Retina (tissue), 1 donor: ENCODE measurements at places on chromosomes 12 and 14.

DNA sequence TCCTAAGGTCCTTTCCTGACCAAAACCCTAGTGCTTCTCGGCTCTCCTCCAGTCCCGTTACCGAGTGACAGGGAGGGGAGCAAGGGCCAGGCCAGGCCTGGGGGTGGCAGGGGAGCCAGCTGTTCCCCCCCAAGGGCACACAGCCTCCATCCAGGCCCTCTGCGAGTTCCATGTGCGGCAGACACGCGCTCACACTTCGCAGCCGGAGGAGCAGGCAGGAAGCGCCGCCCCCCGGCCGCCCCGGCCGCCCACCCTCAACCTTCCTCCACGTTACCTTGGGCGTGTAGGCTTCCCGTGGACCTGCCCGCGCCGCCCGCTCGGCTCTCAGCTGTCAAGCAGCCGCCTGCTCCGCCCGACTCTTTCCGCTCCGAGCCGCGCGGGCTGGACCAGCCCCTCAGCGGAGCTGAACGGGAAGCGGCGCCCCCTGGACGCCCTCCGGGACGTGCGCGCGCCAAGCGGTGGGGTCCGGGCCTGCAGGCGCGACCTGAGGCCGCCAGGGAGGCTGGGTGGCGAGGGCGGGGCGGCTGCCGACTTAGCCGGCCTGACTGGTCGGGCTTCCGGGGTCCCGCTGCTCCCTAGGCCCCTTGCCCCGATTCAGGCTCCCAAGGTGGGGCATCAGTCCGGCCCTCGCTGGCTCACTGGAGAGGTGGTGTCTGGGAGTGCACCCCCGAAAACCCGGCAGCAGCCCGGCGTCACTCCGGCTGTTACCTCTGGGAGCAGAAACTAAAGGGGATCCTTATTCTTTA, at the start of gene CRACR2A:
CRACR2A (minus strand) TSS at position 369 of the 746 bp plus-strand sequence. CDS start 56,110 bp downstream, outside the sequence.
- peak; percentile 84 for DNase-seq

DNA sequence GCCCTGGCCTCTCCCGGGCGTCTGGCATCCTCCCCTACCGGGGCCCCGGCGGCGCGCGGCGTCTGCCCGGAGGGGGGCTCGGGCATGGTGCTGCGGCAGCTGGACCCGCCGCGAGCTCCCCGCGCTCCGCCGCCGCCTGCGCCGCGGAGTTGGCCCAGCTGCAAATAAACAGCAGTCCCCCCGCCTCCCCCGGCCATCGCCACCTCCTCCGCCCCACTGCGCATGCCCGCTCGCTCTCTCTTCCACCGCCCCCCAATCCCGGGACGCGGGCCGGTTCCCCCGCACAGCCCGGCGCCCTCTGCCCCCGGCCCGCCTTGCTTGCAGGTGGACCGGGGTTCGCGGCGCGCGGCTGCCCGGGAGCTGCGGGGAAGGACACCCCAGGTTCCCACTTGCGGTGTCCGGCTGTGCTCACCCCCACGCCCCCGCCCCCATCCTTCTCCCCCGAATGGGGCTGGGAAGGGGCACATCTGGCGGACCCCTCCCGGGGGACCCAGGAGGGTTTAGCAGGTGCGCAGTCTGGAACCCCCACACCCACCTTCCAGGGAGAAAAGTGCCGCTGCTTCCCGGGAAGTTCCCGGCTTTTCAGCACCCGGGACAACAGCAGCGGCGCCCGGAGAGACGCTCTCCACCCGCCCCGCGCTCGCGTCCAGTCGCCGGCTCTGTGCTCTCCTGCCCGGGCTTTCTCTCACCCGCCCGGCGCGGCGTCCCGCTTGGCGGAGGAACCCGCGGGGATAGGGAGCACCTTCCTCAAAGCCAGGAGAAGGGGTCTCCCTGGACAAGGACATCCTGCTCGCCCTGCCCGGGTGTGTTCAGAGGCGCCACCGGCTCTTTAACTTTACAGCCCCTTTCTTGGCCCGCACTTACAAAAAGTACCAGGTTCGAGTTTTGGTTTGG, at the start of gene TMTC1:
TMTC1 (minus strand) TSS at position 170 of the 894 bp plus-strand sequence. CDS start 191 bp downstream, outside the sequence.
- peak; percentile 79 for DNase-seq

DNA sequence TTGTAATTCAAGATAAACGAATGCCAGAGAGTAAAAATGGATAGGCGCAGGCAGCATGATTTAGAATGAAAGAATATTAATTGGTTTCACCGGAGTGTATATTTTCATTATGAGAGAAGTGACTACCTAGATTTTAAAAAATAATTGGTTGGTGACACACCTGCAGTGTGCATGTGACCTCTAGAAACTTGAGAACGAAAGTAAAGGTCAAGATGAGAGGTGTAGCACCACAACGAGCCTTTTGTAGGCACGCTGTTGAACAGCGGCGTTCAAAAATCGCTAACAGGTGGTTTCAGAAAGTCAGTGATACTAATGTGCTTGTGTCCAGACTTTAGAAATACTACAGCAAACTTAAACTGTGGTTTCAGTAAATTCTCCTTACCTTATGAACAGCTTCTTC, 123.8 kb downstream of the NPAS3 start:
- DNase-seq: no peak

DNA sequence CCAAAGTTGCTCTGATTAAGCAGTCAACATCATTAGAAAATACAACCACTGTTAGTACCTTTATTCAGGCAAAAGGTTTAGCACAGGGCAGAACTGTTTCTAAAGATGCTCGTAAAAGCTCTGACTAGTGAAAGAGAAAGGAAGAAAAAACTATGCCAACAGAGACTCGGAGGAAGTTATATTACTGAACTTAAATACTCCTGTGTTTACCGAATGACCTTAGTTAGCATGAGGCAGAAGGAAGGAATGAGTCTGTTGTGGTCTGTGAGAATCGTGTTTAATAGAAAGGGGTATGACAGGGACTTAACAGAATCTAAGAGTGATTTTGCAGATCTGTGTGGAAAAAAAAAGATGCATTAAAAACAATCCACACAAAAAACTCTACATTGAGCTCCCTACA, 84.1 kb upstream of the OVCH1 start:
- DNase-seq: no peak

DNA sequence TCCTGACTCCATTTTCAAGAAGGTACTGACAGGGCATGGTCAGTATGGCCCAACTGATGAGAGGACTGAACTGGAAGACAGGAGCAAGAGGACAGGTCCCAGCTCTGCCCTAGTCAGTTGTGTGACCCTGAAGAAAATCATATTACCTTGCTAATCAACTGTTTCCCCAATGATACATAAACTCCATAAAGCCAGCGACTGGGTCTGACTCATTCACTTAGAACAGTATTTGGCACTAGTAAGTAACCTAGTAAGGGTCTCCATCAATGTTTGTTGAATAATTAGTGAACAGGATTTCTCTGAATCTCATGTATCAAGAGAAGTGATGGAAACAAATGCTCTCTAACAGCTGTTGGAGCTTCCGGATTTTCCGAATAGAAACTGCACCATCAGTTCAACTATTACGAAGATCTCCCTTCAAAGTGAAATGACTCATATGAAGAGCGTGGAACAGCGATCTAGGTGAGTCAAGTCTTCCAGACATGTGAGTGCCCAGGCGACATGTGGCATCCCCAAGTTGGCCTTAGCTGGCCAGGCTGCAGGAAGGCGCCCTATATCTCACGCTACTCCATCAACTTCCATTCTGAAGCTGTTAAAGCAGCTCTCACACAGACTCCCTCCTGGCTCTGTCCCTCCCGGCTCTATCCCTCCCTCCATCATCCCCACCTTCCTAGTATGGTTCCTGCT, 94.5 kb downstream of the TTC7B start:
- no peak for DNase-seq

DNA sequence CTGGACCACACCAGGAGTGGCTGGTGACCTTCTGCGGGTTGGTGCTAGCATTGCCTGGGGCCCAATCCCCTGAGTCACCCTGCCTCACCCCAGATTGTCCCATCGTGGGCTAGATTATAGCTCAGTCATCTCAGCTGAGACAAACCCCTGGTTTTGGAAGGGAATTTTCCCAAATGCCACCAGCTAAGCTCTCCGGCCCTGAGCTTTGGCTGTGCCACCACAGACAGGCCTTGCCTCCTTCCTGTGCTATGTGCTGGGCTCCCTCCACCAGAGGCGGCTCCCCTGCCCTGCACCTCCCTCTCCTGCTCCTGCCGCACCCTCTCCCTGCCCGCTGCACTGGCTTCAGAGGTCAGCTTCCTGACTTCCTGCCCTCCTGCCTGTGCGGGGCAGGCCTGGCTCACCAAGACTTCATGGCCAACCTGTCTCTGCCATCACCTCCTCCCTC, 196.3 kb downstream of the TSPAN9 start:
- no peak for DNase-seq

GRCh38 chr12:108380382-108380781, 41.3 kb upstream of the CMKLR1 start:
- DNase-seq: no peak

GRCh38 chr12:69425417-69425816, 44.8 kb upstream of the FRS2 start:
- no peak for DNase-seq

- no peak for DNase-seq
Observed at GRCh38 chr12:67765776-67766766, 117.5 kb downstream of the DYRK2 start.

GRCh38 chr14:75437201-75438143, 9.7 kb downstream of the JDP2 start:
- no peak for DNase-seq

GRCh38 chr12:109725321-109726105, 11.9 kb downstream of the FAM222A start:
- DNase-seq: peak; percentile 76

GRCh38 chr12:4133029-4133428, 140.5 kb upstream of the CCND2 start:
- DNase-seq: no peak

DNA sequence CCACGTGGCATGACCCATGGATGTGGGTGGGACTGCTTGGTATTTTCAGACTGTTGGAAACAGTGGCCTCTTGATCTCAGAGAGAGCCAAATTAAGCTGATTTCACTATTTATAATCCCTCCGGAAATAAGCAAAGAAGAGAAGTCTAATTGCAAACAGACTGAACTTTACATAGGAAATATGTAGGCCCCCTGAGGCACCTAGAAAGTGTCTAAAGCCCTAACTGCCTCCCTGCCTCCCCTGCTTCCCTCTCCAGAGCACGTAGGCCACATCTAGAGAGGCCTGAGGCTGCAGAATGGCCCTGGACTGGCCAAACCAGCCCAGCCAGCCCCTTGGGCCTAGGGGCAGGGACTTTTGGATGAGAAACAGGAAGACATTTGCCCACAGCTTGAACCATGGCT, 123.8 kb downstream of the ZFP36L1 start:
- no peak for DNase-seq

DNA sequence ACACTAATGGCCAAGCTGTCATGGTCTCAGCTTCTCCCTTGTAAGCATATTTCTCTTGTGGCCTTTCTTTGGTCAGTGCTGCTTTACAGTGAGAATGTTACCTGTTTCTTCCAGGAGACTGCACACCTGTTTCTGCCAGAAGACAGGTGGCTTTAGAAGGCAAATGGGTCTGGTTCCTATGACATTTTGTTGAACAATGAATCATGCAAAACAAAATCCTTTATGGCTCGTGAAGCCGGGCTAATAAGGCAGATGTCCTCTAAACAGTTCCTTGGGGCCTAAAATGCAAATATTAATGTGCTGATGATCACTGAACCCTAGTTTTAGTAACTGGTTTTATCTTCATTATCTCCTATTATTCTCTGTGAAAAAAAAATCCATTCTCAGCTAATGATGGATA, 927.6 kb downstream of the GALC start:
- no peak for DNase-seq

DNA sequence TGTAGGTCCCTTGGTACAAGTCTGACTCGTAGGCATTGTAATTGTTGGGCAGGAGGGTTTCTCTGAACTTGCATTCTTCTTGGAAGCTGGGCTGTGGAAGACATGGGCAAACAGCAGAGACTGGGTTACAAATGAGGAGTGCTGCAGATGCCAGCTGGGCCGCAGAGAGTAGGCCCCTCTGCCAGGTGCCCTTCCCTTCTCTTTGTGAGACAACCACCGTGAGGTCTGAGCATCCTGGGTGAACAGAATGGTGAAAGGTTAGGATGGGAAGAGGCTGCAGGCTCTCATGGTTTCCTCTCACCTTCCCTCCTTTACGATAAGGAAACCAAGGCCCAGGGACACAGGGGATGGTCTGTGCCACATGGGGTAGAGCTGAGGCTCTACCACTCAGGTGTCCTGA, 11.3 kb downstream of the FGF6 start:
- DNase-seq: no peak
